ENCODE measurements at places on chromosomes 5 and 9. TPM values are rescaled to one million over a fixed set of nuclear protein-coding genes. Genes with fewer than 3 reads are reported as not detected.

DNA sequence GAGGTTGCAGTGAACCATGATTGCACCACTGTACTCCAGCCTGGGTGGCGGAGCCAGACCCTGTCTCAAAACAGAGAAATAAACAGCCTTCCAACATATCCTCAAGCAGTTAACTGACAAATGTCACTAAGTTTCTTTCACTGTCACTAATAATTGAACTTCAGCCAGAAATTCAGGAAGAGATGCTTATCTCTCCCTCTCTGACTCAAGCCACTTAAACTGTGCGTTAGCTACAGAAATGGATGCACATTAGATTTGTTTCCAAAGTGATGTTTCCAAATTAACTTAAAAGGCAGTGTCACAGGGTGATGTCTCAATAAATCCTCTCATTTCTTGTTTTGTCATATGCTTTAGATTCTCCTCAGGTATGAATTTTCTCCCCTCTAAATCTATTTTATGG lies 164.9 kb downstream of the KDM4C start:
- no peak overlapping the region for H3K27ac ChIP-seq
- no peaks in the 10 kb centered on the region for H3K36me3 ChIP-seq
- peaks cover 1% of the 10 kb centered on the region for H3K4me1 ChIP-seq
- no peak overlapping the region for H3K4me3 ChIP-seq
- no peaks in the 10 kb centered on the region for H3K27me3 ChIP-seq

GRCh38 chr9:5869315-5870019 lies 21.2 kb upstream of the MLANA start:
- no peaks in the 10 kb centered on the region for H3K27me3 ChIP-seq
- H3K36me3 ChIP-seq, result no peaks in the 10 kb centered on the region
- no peak overlapping the region for H3K4me3 ChIP-seq
- no peak overlapping the region for H3K27ac ChIP-seq
- no peak for DNase-seq

GRCh38 chr9:675697-676370 lies 165.7 kb upstream of the DMRT1 start:
- H3K27me3 ChIP-seq, result no peaks in the 10 kb centered on the region
- H3K4me3 ChIP-seq, result no peak overlapping the region
- peaks cover 11% of the 10 kb centered on the region for H3K4me1 ChIP-seq

DNA sequence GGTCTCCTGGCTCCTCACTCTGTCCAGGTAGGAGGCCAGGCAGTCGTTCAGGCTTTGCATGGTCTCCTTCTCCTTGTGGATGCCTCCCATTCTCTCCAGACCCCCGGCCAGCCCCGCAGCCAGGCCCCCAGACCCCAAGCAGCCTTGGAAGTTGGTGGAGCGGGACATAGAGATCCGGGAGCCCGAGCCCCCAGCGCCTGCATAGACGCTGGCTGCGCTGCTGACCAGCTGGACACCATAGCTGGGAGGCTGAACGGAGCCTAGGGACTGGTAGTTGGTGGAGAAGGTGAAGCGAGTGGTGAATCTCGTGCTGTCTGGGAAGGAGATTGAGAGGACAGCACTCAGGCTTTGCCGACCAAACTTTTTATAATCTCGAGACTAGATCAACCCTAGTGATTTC lies 35.9 kb downstream of the FOXI1 start:
- no peak overlapping the region for H3K27ac ChIP-seq
- no peaks in the 10 kb centered on the region for H3K4me1 ChIP-seq
- no peak for DNase-seq
- no peak overlapping the region for H3K4me3 ChIP-seq

The PTBP3 gene
- total RNA-seq, result 17.5 TPM

GRCh38 chr5:14449052-14449661 lies 132.4 kb upstream of the OTULINL start:
- DNase-seq, result peak; percentile 86
- no peaks in the 10 kb centered on the region for H3K27me3 ChIP-seq
- peak overlapping the region; percentile 56 for H3K27ac ChIP-seq
- H3K4me3 ChIP-seq, result no peak overlapping the region
- H3K4me1 ChIP-seq, result peaks cover 45% of the 10 kb centered on the region

DNA sequence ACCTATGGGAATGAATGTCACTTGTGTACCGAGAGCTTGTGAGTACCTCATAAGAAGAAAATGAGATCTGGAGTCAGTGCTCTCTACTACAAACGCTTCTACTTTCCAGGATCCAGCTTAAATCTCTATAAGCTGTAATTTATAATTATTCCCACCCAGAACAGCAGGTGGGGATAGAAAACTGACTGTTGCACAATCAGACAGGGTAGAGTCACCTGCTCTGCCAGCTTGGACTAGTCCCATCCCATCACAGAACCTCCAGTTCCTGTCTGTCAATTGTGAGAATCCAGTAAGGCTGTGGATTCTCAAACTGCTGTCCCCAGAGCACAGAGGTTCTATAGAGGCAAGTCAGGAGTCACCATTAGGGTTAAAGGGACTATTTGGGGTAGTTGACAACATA lies 2.0 kb downstream of the SPINK7 start:
- DNase-seq, result no peak
- H3K27ac ChIP-seq, result no peak overlapping the region
- H3K36me3 ChIP-seq, result no peaks in the 10 kb centered on the region
- no peaks in the 10 kb centered on the region for H3K4me1 ChIP-seq
- no peaks in the 10 kb centered on the region for H3K27me3 ChIP-seq
- H3K4me3 ChIP-seq, result no peak overlapping the region

The PHF24 gene
- total RNA-seq, result not detected

The IL3 gene
- not detected for total RNA-seq

DNA sequence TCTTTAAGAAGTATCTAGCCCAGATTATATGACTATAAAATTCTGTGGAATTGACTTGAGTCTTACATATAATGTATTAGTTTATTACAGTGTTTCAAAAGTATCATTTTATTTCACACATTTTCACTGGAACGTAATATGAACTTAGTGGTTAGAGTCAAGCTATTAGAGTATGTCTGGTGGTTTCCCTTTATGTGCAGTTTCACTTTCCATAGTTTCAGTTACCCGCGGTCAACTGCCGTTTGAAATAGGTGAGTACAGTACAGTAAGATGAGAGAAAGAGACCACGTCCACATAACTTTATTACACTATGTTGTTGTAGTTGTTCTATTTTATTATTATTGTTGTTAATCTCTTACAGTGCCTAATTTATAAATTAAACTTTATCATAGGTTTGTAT lies 50.5 kb downstream of the COMMD10 start:
- 0 out of 2 replicates have a peak, but pooled peaks cover 2% of the 10 kb centered on the region for H3K4me1 ChIP-seq
- H3K27ac ChIP-seq, result no peak overlapping the region
- no peak for DNase-seq
- H3K36me3 ChIP-seq, result no peaks in the 10 kb centered on the region
- no peak overlapping the region for H3K4me3 ChIP-seq

- H3K4me1 ChIP-seq, result 0 out of 2 replicates have a peak, but pooled peaks cover 4% of the 10 kb centered on the region
- no peak overlapping the region for H3K27ac ChIP-seq
- no peak for DNase-seq
- H3K27me3 ChIP-seq, result peaks cover 56% of the 10 kb centered on the region
- H3K36me3 ChIP-seq, result no peaks in the 10 kb centered on the region
- no peak overlapping the region for H3K4me3 ChIP-seq
These were observed 1.9 kb upstream of the SHISAL2B start for GRCh38 chr5:64688391-64688790.

The ATOX1 gene
- total RNA-seq, result 56.3 TPM

- H3K4me1 ChIP-seq, result no peaks in the 10 kb centered on the region
- H3K36me3 ChIP-seq, result no peaks in the 10 kb centered on the region
- H3K4me3 ChIP-seq, result no peak overlapping the region
- no peak overlapping the region for H3K27ac ChIP-seq
- H3K27me3 ChIP-seq, result peaks cover 2% of the 10 kb centered on the region
These were observed 260.0 kb downstream of the MAST4 start for GRCh38 chr5:66856041-66856805.
